ENCODE measurements at places on chromosomes 2 and 18.

- no peak for DNase-seq
Observed at GRCh38 chr2:239181903-239182581, 218.8 kb downstream of the HDAC4 start.

- DNase-seq = no peak
Observed at GRCh38 chr2:212968284-212969081, 182.9 kb downstream of the IKZF2 start.

DNA sequence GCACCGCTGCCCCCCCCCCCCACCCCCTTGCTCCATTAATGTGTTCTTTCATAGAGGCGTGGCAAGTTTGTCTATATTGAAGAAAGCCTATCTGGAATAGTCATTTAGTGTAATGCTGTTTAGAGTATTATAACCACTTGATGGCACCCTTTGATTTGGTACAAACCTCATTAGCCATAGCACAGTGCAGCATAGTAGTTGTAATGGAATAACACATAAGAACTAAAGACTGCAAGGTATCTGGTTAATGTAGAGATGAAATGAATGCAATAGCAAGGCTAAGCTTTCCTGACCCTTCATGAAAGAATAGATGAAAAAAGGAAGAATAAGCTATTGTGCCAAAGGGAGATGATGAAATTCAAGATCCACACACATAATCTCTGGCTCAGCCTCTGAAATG is 81.9 kb downstream of the EHBP1 start:
- no peak for DNase-seq

- no peak for DNase-seq
Observed at GRCh38 chr18:69934601-69935265, 12.9 kb downstream of the CD226 start.

DNA sequence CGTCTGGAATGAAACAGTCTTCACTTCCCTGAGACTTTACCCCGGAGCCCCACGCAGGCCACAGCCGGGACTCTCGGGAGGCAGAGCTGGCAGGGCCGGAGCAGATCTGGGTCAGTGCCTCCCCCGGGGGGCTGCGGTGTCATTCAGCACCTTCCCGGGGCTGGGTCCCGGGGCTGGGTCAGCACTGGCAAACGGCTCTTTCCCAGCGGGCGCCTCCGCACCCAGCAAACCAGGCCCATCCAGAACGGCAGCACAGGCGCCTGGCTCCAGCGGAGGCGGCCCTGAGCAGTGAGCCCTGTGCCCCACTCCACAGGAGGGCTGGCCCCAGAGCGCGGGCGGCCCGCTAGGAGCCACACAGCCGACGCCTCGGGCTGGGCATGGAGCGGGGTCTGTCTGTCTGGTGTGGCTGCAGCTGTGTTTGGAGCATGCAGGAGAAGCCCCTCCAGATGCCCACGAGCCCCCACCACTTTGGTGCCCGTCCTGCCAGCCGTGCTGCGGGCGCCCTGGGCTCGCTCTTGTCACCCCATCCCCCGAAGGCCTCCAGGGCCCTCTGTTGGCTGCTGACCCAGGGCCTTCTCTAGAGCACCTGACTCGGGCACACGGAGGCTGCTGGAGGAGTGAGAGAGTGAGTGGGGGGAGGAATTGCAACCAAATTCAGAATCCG is 132.1 kb upstream of the CTDP1 start:
- no peak for DNase-seq

- DNase-seq = no peak
Observed at GRCh38 chr18:8745355-8746014, 40.1 kb downstream of the MTCL1 start.

GRCh38 chr18:51426996-51427395 is 229.5 kb upstream of the MEX3C start:
- DNase-seq = no peak

DNA sequence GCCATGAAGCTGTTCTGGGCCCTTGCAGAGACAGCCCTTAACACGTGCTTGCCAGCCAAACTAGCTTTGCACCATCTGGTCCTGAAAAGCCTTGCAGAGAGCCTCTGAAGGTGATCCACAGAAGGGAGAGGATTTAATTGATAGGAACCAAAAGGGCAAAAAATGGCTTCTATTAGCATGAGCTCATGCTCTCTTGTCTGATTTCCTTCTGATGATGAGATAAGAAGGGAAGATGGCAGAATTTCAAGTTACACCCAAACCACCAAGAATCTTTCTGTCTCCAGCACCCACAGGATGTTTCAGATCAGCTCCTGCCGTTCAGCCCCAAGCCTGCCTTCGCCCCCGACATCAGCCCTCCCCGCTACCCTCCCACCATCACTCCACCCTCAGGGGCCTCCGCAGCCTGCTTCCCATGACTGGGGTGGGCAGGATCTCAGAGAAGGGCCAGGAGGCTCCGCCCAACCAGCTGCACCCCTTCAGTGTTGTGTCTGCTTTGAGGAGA is 23.4 kb upstream of the GLI2 start:
- no peak for DNase-seq

GRCh38 chr2:195395362-195395761 is 261.7 kb upstream of the SLC39A10 start:
- no peak for DNase-seq

- no peak for DNase-seq
Observed at GRCh38 chr18:2644535-2644934, 11.0 kb upstream of the SMCHD1 start.

DNA sequence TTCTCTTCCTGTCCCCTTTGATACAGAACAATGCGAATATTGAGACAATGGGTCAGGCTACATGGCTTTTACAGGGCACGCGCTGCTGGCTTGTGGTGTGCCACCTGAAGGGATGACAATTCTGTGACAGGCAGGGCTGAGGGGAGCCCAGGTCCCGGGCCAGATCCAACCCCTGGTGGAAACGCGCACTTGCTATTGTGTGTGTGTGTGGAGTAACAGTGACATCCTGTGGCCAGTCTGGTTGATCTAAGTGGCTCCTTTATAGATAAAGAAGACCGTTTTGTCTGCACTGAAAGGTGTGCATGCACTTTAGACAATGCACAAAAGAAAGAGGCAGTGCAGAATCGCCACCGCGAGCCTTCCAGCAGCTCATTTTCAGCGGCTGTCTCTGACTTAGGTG is 273.6 kb downstream of the HRH4 start:
- DNase-seq = peak; percentile 28

DNA sequence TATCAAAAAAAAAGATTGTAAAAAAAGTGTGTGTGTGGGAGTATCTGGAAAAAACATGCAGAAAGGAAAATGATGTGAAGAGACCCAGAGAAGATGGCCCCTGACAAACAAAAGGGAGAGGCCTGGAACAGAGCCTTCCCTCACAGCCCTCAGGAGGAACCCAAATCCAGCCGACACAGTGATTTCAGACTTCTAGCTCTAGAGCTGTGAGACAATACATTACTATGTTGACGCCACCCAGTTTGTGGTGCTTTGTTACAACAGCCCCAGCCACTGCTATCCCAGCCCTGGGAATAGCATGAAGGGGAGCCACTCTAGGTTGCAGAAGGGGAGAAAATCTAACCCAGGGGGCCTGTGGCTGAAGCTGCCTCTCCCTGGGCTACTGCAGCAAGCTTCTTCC is 59.0 kb upstream of the ZBTB7C start:
- DNase-seq = no peak

GRCh38 chr18:51580580-51580979 is 383.1 kb upstream of the MEX3C start:
- DNase-seq = no peak

DNA sequence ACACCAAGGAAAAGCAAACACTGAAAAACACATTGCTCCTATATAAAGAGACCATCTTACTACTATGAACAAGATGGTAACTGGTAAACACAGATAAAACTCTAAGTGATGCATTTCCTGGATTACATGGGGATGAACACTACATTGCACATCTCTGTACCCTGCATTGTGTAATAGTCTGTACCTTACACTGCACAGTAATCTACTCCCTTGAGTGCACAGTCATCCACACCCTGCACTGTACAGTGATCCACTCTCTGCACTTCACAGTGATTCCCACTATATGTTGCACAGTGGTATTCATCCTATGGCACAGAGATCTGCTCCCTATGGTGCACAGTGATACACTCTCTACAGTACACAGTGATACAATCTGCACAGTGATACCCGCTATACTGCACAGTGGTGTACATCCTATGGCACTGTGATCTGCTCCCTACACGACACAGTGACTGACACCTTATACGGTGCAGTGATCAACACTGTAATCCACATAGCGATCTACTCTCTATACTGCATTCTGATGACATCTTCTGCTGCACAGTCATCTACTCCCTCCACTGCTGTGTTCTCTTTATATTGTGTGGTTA is 462.2 kb upstream of the RGPD4 start:
- DNase-seq = no peak

DNA sequence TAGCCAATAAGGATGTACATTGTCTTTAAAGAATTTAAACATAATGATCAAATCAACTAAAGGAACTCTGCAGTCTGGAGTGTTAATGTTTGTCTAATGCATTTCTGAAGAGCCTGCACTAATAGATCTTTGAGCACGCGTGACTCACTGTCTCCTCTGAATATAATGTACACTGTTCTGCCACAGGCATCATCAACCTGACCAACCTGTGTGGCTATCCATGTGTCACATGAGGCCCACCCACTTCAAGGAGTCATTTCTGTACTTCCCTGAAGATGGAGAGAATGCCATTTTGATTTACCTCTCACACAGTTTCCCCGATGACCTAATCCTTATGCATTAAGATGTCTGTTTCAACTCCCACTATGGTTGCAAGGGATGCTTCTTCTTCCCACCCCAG is 434.0 kb upstream of the SPHKAP start:
- no peak for DNase-seq

- no peak for DNase-seq
Observed at GRCh38 chr2:144233317-144233716, 286.6 kb downstream of the ZEB2 start.

DNA sequence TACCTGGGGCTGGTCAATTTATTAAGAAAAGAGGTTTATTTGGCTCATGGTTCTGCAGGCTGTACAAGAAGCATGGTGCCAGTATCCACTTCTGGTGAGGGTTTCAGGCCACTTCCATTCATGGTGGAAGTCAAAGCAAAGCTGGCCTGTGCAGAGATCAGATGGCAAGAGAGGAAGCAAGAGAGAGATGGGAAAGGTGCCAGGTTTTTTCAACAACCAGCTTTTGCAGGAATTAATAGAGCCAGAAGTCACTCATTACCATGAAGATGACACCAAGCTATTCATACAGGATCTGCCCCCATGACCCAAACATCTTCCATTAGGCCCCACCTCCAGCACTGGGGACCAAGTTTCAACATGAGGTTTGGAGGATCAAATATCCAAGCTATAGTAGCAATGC is 56.8 kb upstream of the ST3GAL5 start:
- no peak for DNase-seq

DNA sequence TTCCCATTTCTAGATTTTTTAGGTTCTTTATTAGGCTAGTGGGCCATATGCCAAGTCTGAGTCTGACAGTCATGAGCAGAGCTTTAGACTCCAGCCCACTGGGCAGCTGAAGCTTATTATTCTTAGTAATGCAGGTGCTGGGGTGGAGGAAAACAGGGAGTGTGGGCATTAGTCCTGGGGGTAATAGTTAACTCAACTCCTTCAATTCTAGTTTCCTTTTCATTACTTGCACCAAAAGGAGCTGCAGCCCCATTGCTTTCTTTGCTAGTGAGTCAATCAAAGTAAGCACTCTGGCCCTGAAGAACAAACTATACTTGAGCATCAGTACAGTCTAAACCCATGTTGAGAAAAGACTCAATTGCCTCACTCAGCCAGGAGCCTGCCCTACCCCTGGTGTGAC is 35.5 kb downstream of the ICOS start:
- DNase-seq = no peak

GRCh38 chr18:3060667-3061580 is 48.0 kb upstream of the LPIN2 start:
- no peak for DNase-seq

GRCh38 chr2:183059561-183059960 is 19.0 kb upstream of the DUSP19 start:
- no peak for DNase-seq

GRCh38 chr2:129443235-129443864 is 536.1 kb upstream of the RAB6C start:
- no peak for DNase-seq

- DNase-seq = no peak
Observed at GRCh38 chr2:200364142-200364541, 57.6 kb downstream of the SPATS2L start.

DNA sequence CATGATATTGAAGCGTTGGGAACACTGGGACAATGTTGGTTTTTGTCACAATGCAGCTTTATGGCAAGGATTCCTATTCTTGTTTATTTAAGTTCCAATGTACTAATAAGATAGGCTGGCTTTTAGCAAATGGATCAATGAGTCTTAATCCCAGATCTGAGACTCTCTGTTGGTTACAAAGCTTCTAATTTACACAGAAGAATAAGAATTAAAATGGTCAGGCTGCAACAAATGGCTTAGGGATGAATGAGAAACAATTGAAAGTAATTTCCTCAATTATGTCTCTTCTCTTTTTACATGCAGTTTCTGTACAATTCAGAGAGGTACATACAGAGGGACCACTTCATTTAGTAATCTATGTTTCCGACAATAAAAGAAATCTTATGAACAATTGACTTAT is 640.4 kb downstream of the NRXN1 start:
- DNase-seq = no peak

DNA sequence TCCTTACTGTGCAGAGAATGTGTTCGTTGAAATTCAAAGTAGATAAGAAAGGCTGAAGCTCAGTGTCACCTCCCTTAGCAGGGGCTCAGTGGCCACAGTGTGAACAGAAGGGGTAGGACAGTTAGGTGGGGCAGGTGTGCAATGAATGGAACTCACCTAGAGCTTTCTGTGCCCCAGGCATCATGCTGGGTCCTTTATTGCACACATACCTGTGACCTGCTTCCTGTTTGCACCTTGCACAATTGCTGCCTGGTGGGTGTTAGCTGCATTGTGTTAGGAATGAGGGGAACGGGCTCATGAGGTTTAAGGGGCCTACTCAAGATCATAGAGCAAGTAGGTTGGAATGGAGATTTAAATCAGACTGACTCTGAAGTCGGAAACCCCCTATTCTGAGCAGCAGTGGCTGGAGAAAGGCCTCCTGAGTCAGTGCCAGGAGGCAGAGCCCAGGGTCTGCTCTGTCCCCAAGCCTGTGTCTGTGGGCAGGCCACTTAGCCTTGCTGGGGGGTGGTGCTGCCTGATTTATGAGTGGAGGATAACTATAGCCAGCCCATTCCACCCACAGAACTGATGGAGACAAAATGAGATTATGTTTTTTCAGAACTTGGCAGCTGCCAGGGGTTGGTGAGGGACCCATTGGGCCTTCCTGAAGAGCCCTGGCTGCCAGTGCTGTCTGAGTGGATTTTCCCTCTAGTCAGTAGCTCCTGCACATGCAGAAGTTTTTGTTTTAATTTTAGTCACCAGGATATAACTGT is 76.2 kb downstream of the NPAS2 start:
- DNase-seq = no peak

DNA sequence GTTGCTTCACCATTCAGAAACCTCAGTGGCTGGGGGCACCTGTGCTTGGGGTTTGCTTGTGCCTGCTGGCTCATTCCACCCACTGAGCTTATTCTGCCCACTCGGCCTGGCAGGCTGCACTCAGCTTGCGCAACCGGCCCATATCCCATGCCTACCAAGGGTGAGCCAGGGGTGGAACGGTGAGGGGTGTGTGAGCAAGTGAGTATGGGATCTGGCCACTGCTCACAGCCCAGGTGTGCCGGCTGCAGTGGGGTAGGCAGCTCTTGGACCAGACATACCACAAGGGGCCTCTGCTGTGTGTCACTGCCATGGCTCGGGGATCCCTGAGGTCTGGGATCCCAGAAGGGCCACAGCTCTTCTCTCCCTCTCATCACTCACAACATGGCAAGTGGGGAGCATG is 1000.5 kb upstream of the CRIM1 start:
- DNase-seq = no peak

GRCh38 chr2:1556776-1557466 is 143.7 kb downstream of the TPO start:
- no peak for DNase-seq

GRCh38 chr2:128154225-128154624 is 63.2 kb downstream of the UGGT1 start:
- no peak for DNase-seq

Measured in neural crest cell (in vitro differentiated cells).